Activated naive CD4-positive, alpha-beta T cell treated with anti-CD3 and anti-CD28 coated beads for 36 hours (primary cell): ENCODE measurements at places on chromosomes 1 and 21. TPM values are rescaled to one million over a fixed set of nuclear protein-coding genes. Genes with fewer than 3 reads are reported as not detected.
A peak's percentile ranks its signal among the peaks of the same experiment; 100 is the strongest.

DNA sequence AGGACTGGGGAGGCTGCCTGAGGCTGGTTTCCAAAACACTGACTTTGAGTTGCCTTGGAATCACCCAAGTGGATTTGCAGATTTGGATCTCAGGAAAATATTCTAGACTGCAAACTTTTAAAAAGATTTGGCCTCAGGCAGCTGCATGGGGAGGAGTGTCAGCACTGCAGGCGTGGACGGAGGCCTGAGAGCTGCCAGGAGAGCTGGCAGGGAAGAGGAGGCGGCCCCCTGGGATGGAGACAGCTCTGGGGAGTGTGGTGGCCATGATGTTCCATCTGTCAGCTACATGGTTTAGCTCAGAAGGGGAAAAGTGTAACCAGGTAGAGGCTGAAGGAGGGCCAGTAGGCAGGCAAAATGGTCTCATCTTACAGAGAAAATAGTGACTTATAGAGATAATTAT, 72.1 kb downstream of the VPS26C start:
- H3K36me3 ChIP-seq = peaks cover 28% of the 10 kb centered on the region
- H3K27ac ChIP-seq = no peak overlapping the region
- H3K27me3 ChIP-seq = no peaks in the 10 kb centered on the region

DNA sequence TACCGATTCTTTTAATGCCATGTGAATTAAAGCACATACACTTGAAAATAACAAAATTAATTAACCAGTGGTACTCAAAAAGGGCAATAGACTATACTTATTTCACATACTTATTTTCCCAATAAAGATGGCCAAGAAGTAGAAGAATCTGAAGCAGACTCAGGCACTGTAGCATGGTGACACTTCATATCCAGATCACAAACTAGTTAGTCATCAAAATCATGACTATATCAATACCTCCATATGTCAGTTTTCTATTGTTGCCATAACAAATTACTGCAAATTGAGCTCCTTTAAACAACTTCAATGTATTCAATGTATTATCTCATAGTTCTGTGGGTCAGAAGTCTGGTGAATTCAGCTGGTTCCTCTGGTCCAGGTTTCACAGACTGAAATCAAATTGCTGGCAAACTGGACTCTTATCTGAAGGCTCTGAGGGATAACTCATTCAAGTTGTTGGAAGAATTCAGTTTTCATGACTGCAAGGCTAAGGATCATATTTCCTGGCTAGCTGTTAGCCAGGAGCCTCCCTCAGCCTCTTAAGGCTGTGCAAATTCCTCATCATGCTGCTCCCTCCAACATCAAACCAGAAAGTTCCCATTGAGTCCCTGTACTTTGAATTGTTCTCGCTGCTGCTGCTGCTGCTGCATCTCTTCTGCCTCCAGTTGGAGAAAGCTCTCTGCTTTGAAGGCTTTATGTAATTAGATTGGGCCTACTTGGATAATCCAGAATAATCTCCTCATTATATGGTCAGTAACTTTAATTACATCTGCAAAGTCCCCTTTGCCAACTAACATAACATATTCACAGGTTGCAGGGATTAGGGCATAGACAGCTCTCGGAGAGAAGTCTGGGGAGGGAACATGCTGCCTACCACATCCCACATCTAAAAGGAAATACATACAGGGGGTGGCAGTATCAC, 91.5 kb downstream of the MRPL39 start:
- peaks cover 2% of the 10 kb centered on the region for H3K36me3 ChIP-seq
- peaks cover 46% of the 10 kb centered on the region for H3K4me1 ChIP-seq
- H3K4me3 ChIP-seq = no peak overlapping the region
- no peak for DNase-seq
- no peak overlapping the region for H3K27ac ChIP-seq

DNA sequence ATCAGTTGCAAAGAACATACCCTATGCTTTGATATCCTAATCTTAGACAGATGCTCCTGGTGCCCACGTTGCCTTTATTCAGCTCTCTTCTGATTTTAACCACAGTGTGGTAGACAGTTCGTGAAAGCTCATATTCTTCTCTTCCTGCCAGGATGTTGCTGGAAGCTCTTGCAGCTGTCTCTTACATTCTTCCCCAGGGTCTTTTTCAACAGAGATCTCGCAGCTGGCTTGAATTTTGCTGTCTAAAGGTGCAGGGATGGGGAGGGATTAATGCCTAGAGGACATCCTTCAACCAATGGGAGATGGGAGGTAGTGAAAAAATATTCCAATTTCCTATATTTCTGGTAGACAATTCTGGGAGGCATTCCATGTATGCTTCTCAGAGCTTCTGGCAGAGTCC, 150.0 kb upstream of the APP start:
- H3K4me1 ChIP-seq = no peaks in the 10 kb centered on the region
- H3K27me3 ChIP-seq = peaks cover 10% of the 10 kb centered on the region
- H3K27ac ChIP-seq = no peak overlapping the region
- no peak for DNase-seq

DNA sequence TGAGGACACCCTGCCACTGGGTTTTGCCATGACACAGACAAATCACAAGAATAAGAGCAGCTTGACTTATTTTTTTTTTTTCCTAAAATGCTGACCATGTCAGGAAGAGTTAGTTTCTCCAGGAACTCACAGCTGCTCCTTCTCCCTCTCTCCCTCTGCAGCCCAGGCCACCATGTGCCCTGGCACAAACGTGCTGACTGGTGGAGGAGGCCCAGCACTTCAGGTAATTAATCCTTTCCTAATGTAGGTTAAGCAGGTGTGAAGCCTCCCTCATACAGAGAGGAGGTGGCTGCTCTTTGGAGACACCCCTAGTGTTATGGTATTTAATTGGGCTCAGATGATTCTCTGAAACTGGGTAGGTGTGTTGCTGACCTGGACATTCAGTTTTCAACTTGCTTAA, 129.8 kb upstream of the USH2A start:
- no peak for DNase-seq
- H3K27ac ChIP-seq = no peak overlapping the region
- no peaks in the 10 kb centered on the region for H3K36me3 ChIP-seq
- no peaks in the 10 kb centered on the region for H3K27me3 ChIP-seq
- no peak overlapping the region for H3K4me3 ChIP-seq

- DNase-seq = no peak
- H3K4me1 ChIP-seq = peaks cover 5% of the 10 kb centered on the region
- H3K4me3 ChIP-seq = no peak overlapping the region
- peaks cover 23% of the 10 kb centered on the region for H3K36me3 ChIP-seq
- H3K27ac ChIP-seq = no peak overlapping the region
Observed at GRCh38 chr21:37496972-37497371, 130.4 kb downstream of the DYRK1A start.

- H3K27ac ChIP-seq = no peak overlapping the region
- peak; percentile 69 for DNase-seq
- H3K4me1 ChIP-seq = peaks cover 4% of the 10 kb centered on the region
- H3K4me3 ChIP-seq = no peak overlapping the region
Observed at GRCh38 chr21:42616446-42616845, 37.0 kb upstream of the PDE9A start.

GRCh38 chr1:192904438-192904895, 95.6 kb downstream of the RGS2 start:
- peak; percentile 56 for DNase-seq
- peaks cover 2% of the 10 kb centered on the region for H3K4me1 ChIP-seq
- no peak overlapping the region for H3K27ac ChIP-seq
- H3K4me3 ChIP-seq = no peak overlapping the region
- no peaks in the 10 kb centered on the region for H3K27me3 ChIP-seq

DNA sequence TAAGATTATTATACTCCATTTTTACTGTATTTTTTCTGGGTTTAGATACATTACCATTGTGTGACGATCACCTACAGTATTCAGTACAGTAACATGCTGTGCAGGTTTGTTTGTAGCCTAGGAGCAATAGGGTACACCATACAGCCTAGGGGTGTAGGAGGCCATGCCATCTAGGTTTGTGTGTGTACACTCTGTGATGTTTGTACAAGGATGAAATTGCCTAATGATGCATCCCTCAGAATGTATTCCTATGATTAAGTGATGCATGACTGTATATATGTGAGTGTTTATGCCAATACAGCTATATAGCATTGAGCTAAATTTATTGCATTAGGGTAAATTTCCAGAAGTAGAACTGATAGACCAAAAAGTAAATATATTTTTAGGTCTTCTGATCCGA, 23.3 kb downstream of the TUFT1 start:
- no peak for DNase-seq
- H3K4me1 ChIP-seq = no peaks in the 10 kb centered on the region

DNA sequence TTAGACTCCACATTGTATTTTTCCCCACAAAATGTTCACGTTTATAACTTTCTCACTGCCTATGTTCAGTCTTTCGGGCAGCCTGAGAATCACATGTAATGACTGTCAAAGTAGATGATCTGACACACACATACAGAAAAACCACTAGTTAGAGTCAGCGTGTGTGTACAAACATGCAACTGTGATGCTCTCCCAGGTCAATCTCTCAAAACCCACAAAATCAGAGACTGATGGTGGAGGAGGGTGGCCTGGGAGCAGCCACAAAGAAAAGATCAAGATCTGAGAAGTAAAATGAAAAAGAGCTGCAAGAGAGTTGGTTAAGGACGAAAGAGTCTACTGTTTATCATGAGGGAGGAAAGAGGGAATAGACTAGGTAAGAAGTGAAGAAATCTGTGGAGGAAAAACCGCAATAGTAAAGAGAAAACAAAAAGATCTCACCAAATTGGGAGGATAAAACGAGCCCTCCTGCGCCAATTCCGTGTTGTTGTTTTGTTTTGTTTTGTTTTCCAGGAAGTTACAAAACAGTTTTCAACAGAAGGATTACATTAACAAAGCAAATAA, 2.3 kb downstream of the EGLN1 start:
- peaks cover 47% of the 10 kb centered on the region for H3K4me1 ChIP-seq
- no peaks in the 10 kb centered on the region for H3K27me3 ChIP-seq
- peaks cover 7% of the 10 kb centered on the region for H3K36me3 ChIP-seq
- H3K4me3 ChIP-seq = peak overlapping the region; percentile 81
- no peak for DNase-seq

- H3K27me3 ChIP-seq = no peaks in the 10 kb centered on the region
- H3K4me1 ChIP-seq = peaks cover 3% of the 10 kb centered on the region
- H3K27ac ChIP-seq = no peak overlapping the region
- H3K4me3 ChIP-seq = no peak overlapping the region
- no peak for DNase-seq
- H3K36me3 ChIP-seq = no peaks in the 10 kb centered on the region
Observed at GRCh38 chr1:36070349-36070748, 13.5 kb upstream of the TEKT2 start.

GRCh38 chr1:244049162-244050013, 1.7 kb upstream of the ZBTB18 start:
- peak overlapping the region; percentile 94 for H3K4me3 ChIP-seq
- peak overlapping the region; percentile 84 for H3K27ac ChIP-seq
- DNase-seq = peak; percentile 48

DNA sequence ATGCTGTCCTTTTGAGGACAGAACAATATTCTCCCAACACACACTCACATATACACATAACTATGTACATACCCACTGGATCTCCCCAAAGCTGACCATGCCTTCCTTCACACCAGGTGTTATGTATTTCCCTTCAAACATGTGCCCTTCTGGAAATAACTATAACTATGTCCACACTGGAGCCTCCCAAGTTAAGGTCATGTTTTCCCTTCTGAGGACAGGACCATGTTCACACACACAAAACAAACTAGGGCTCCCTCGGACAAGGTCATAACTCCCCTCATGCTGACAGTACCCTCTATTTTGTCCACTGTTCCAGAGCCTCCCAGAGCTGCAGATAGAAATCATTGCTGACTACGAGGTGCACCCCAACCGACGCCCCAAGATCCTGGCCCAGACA, 7.8 kb downstream of the MMACHC start:
- no peak overlapping the region for H3K4me3 ChIP-seq
- peaks cover 20% of the 10 kb centered on the region for H3K36me3 ChIP-seq
- no peak overlapping the region for H3K27ac ChIP-seq

- no peak within 1 kb of the TSS for H3K4me3 ChIP-seq
- peak; percentile 93 for DNase-seq
- peaks cover 21% of the 10 kb centered on the region for H3K4me1 ChIP-seq
- H3K27ac ChIP-seq = no peak within 1 kb of the TSS
Observed at GRCh38 chr1:85707990-85708828, at the start of gene ZNHIT6. ZNHIT6 (minus strand) TSS chr1:85708433; CDS start chr1:85708284, 149 bp downstream.

The C1orf56 gene
- 0.49 TPM for total RNA-seq

The KRTAP7-1 gene
- not detected for total RNA-seq

The PRDM16 gene
- 0.20 TPM for total RNA-seq

The CHIA gene
- total RNA-seq = not detected

The VWA5B1 gene
- total RNA-seq = not detected

The TTC4 gene
- total RNA-seq = 26.3 TPM
